ENCODE measurements at places on chromosomes 5 and 9.

- no peak for DNase-seq
These were observed 2.3 kb upstream of the PTGDS start for GRCh38 chr9:136974817-136975535.

- DNase-seq: no peak
These were observed 72.4 kb upstream of the PHYKPL start for GRCh38 chr5:178304761-178305645.

DNA sequence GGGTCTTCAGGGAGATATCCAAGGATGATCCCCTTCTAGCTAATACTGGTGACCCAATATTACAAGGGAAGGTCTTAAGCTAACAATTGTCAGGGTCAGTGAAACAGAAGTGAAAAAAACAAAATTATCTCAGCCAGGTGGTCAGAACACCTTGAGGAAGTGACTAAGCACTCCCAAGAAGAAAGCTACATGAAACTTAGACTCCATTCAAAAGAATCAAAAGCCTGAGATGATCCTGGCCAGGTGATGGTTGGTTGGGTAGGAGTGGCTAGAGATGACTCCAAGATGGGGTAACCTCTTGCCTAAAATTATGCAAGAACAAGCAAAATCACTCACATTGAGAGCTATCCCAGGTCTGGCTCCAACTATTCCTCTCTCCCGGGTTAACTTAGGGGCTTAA is 5.4 kb downstream of the VCP start:
- DNase-seq: no peak

DNA sequence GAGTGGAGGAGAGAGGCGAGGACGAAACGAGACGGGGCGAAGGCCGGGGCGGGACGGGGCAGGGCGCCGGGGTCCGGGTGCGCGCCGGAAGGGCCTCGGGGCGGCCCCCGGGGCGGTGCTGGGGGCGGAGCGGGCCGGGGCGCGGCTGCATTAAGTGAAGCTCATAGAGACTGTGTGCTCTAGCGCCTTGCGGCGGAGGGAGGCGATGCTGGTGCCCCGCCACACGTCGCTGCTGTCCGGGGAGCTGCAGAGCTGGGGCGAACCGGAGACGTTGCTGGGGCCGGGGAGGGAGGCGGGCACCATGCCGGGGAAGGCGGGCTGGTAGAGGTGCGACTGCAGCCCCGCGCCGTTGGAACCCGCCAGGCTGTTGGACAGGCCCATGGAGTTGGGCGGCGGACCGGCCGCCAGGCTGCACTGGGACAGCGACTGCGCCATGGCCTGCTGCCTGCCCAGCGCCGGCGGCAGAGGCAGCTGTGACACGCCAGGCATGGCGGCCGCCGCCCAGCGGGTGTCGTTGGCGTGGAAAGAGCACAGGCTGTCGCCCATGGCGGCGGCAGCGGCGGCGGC is 8.3 kb downstream of the OTP start:
- no peak for DNase-seq

DNA sequence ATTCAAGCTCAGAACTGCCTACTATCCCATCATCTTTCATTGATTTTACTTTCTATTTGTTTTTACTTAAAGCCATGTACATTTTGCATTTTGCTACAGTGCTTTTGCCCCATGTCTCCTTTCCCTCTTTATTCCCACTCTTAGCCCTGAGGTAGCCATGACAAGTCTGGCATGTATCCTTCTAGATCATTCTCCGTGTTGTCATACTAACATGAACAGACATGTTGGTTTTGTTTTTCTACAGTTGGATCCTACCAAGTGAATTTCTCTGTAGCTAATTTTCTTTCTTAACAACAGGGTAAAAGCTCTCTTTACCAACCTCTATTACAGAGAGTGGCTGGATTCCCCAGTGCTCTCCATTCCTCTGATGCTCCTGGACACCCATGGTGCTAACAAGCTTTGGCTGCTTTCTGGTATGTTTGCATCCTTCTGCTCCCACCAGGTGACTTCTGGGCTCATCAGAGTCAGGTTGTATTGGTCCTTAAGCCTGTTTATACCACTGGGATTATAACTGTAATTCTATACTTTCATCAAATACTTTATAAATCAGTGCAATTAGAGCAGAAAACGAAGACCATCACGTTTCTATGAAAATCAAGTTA is 38.8 kb upstream of the BOD1 start:
- no peak for DNase-seq

DNA sequence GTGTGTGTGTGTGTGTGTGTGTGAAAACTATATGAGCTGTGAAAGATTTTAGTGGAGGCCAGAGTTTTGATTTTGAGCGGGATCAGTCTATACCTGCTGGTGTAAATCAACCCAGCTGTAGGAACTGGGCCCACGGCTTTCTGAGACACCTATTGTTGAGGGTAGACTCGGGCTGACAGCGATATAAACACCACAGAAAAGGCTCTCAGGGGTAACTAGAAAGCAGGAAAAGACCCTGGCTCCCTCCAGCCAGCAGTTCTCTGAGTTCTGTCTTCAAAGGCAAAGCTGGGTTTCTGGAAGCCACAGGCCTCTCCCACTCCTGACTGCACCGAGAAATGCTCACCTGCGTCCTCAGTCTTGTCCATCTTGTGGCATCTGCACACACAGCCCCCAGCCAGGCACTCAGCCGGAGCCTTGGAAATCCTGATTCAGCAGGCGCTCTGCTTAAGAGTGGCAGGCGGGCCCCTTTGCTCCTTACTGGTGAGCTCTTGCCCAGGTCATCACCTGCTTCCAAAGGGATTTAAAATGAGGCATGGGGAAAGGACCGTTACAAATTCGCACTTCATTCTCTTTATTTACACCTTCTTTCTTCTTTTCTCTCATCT is 223.3 kb downstream of the NDUFS4 start:
- no peak for DNase-seq

- DNase-seq: no peak
These were observed 36.4 kb upstream of the F2RL1 start for GRCh38 chr5:76782444-76782843.

DNA sequence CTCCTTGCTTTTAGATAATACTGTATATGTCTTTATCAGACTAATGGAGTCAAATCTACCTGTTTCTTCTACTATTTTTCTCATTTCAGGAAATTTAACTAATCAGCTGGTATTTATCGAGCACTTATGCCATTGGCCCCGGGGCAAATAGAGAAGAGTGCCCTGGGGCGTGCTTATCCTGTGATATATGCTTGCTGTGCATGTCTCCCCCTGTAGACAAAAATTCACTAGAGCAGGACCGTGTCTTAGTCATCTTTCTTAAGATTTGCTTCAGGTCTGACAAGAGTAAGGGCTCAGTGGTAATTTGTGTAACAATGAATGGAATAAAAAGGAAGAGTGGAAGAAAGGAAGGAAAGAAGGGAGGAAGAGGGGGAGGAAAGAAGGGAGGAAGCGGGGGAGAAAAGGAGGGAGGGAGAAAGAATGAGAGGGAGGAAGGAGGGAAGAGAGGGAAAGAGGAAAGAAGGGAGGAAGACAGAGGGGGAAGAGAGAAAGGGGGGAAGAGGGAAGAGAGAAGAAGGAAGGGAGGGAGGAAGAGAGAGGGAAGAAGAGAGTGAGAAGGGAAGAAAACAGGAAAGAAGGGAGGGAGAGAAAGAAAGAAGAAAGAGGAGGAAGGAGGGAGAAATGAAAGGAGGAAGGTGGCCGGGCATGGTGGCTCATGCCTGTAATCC is 295.7 kb upstream of the PANK3 start:
- DNase-seq: no peak

DNA sequence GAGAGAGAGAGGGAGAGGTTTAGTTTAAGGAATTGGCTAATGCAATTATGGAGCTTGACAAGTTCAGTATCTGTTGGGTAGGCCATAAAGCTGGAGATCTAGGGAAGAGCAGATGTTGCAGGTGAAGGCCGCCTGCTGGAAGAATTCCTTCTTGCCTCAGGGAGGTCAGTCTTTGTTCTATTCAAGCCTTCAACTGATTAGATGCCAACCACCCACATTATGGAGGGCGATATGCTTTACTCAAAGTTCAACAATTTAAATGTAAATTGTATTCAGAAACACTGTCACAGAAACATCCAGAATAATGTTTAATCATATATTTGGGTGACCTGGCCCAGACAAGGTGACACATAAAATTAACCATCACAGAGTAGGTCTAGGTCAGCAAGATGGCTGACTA is 51.7 kb upstream of the SSBP2 start:
- DNase-seq: no peak

DNA sequence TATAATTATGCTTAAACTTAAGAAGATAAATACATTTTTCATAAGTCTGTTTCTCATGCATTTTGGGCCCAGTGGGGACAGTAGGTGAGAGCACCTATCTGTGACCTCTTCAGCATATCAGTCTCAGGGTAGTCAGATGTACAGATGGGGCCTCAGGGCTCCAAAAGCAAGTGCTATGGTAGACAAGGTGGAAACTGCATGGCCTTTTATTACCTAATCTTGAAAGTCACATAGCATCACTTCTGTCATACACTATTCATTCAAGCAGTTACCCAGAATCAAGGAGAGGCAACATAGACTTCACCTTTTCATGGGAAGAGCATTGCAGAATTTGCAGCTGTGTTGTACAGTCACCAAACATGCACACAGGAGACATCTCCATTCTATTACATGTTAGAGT is 94.8 kb downstream of the SV2C start:
- DNase-seq: no peak

DNA sequence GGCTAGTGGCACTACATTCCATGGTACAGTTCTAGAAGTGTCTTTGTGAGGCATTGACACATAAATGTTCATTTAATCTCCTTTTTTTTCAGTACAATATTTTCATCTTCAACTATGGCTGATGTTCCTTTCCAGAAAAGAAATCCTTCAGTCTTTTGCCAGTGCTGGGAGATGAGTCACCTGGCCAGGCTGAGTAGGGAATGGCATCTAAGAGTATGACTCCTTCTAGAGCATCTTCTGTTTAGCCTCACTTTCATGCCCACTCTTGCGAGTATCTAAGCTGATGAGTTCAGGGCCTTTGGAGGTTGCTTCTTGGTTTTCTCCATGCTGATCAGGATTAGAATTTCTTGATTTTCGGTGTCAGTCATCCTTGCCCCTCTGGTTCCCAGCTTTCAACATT is 124.4 kb downstream of the SLC28A3 start:
- DNase-seq: no peak

DNA sequence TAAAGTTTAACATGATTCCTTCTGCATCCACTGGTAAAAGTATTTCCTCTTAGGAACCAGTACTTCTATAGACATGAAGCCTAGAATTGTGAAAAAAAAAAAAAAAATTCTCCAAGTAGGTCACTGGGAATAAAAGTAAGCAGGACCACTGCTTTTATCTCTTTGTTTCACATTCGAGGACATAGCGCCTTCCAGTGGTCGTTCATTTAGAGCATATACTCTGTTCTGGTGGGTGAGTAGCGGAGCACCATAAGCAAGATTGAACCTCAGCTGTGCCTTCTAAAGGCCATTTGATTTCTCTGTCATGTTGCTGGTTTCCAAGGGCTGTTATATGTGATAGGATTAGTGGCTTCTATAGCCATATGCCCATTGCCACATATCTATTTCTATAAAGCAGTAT is 393.1 kb downstream of the TMEM232 start:
- no peak for DNase-seq

GRCh38 chr9:94870793-94871558 is 144.5 kb downstream of the AOPEP start:
- no peak for DNase-seq

GRCh38 chr5:68565427-68565826 is 349.9 kb downstream of the PIK3R1 start:
- DNase-seq: no peak

DNA sequence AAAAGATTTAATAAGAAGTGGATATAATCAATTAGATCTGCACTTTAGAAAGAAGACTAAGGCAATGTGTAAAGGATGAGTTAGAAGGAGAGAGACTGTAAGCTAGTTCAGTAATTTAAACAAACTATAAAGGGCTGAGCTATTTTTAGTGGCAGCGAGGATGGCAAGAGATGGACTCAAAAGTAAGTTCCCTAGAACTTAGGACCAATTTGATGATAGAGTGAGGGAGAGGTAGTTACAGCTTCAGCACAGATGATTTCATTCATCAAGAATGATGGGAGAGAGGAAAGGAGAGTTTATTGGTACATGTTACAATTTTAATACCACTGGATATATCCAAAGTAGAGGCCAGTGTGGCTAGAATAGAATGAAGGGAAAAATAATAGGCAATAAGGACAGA is 19.1 kb downstream of the NADK2 start:
- DNase-seq: no peak

DNA sequence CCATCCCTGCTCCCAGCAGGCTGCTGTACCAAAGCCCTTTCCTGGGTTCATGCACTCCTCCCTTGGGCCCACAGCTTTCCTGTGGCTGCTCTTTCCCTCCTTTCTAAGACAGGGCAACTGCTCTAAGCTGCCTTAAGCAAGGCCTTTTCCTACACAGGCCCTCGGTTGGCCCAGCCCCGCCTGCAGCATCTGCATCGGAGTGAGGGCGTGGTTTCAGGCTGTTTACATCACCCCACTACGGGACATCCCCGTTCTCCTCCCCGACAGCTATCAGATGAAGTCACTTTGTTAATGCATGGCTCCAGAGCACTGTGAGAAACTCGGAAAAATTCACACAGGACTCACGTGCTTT is 3.4 kb downstream of the DPH7 start:
- no peak for DNase-seq

DNA sequence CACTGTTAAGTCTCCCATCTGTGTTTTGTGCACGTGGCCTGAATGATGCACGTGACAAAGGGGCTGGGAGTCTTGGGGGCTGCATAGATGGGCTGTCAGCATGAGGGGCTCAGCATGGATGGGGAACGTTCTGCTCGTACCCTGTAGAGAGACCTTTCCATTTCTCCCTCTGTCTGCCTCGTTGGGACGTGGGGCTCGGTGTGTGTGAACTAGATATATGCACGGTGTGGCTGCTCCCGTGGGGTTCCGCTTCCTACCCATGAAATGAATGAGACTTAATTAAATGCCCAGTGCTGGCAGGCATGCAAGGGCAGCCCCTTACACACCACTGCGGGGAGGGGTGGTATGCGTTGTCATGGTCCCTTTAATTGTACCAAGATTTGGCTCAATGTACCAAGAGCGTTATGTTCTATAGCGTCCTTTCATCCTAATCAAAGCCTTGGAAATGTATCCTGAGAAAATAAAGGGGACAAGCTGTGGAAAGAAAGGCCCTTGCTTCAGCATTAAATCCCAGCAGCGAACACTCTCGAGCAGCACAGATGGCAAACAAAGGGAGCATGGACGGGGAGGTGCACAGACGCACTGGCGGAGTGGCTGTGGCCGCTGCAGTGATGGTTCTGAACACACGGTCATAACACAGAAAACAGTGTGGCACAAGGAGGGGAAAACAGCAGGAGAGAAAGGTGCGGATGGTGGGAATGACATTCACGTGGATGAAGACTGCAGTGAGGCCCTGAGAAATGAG is 66.8 kb downstream of the RASGEF1C start:
- DNase-seq: no peak

GRCh38 chr5:40791715-40792139 is 6.4 kb downstream of the PRKAA1 start:
- DNase-seq: no peak

DNA sequence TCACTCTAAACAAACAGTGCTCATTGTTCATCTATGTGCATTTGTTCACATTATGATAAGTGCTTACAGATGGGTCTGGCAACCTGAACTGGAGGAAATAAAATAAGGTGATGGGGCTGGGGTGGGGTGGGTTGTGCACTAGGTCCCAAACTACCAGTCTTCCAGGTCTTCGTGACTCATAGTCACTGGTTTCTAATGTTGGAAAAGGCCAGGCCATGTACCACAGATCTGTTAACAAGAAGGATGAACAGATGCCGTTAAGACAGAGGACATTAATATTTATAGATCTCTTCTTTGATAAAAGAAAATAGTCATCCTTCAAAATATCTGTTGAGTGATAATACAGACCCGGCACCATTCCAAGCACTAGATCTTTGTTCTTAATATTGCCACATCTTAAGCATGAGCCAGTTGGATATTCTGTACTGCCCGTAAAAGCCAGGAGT is 71.4 kb upstream of the STARD4 start:
- no peak for DNase-seq
